ENCODE measurements at places on chromosomes 2 and 18.

GRCh38 chr2:222860740-222861410 lies at the start of gene ACSL3:
ACSL3 (plus strand) TSS chr2:222861036; CDS start chr2:222908773, 47,737 bp downstream.
- DNase-seq, result peak; percentile 97

DNA sequence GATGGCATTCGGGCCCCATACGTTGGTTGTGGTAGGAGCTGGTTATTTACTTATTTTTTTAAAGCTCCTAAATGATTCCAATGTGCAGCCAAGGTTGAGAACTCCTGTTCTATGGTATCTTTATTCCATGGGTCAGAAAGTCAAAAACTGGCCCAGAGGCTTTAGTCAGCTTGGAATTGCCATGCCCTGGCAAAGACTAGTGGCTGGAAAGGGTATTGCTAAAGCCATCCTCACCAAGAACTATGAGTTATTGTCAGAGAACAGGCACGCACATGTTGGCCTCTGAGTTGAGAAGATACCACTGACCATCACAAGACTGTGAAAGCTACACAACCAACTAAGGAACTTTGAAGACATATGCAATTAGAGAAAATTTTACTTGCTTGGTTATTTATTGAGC lies 47.9 kb upstream of the ACMSD start:
- DNase-seq, result no peak

- DNase-seq, result no peak
Observed at GRCh38 chr2:239321596-239322415, 79.0 kb downstream of the HDAC4 start.

DNA sequence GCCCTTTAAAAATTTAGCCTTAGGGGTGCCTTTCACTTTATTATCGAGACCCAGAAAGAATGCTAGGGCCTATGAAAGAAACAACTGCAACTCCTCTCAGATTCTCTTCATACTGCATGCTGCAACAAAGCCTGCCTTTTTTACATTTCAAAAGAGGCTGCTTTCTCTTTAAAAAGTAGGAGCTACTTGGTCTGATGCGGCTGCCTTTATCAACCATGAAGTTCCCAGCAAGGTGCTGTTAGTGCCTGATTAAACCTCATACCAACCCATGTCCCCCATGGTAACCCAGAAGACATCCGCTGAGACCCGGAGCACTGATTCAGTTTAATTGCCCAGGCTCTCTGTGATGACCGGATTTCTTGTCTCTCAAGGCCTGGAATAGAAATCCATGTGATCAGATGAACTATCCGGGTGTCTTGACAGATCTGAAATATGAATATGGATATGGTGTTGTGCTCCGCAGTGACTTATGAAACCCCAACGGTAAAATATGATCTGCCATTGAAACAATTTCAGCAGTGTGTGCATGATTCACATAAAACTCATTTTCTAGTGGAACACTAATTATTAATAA lies 368.3 kb downstream of the ZNF521 start:
- DNase-seq, result no peak

DNA sequence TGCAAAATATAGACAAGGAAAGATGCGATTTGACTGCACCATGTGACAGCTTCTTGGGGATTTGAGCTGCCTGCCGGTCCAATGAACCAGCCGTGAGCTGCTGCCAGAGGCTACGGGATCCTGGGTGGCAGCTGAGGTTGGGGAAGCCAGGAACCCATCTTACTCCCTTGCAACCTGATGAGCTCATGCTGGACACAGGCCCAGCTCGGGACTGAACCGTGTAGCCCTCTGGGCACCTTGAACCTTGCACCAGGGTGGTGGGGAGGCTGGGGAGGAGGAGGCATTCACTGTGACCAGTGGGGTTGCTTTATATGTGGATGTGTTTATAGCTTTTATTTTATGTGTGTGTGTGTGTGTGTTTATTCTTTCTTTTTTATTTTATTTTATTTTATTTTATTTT lies 9.1 kb downstream of the ALPI start:
- DNase-seq, result no peak

GRCh38 chr2:189783451-189783926 lies 650 bp downstream of the ORMDL1 start:
- DNase-seq, result peak; percentile 81

DNA sequence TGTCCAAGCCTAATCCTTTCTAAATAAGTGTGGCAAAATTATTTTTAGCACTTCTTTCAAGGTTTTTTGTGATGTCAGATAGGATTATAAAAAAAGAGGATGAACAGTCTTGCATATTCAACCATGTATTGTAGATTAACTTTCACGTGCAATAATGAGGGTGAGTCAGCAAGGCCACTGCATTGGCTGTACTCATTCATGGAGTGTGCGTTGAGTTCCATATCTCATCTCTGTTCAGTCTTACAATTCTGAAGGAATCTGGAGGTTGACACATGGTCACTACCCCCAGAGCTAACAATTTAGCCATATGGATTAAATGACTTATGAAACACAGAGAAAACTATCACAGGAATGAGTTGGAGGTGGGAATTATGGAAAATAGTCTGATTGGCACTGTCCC lies 810.5 kb downstream of the SLC4A3 start:
- no peak for DNase-seq

GRCh38 chr2:171433763-171434012 lies at the start of gene METTL8:
METTL8 (minus strand) TSS chr2:171433990; CDS start chr2:171392185, 41,805 bp downstream.
- no peak for DNase-seq

DNA sequence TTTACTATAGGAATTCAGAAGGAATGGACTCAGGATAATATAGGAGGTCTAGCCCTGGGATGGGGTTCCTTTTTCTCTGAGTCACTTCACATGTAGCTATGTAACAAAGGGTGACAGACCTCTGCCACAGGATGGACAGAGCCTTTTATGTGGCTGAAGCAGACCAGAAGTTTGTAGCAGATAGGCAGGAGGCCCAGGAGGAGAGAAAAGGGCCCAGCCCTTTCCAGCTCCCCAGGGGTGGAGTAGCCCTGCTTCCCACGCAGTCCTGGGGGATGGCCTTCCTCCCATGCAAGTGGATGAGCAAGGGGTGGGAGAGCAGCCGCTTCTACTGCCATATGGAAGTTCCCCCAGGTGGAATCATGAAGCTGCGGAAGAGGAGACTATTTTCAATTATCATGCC lies 40.3 kb downstream of the ARMC9 start:
- DNase-seq, result no peak

DNA sequence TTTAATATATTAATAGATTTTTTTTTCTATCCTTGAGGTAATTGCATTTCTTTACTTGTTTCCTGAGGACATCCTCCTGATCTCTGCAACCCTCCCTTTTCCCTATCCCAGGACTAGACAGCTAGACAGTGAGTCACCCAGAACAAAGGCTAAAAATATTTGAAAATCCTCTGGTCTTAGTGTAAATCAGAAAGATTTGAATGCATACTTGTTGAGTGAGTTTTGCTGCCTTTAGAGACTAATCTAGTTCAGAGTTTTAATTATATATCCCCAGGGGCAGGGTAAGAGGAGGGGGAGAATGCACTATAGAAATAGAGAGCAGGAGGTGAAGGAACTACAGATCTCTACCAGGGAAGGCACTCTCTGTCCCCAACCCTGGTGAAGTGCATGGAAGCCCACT lies 202.3 kb upstream of the TCF4 start:
- no peak for DNase-seq

DNA sequence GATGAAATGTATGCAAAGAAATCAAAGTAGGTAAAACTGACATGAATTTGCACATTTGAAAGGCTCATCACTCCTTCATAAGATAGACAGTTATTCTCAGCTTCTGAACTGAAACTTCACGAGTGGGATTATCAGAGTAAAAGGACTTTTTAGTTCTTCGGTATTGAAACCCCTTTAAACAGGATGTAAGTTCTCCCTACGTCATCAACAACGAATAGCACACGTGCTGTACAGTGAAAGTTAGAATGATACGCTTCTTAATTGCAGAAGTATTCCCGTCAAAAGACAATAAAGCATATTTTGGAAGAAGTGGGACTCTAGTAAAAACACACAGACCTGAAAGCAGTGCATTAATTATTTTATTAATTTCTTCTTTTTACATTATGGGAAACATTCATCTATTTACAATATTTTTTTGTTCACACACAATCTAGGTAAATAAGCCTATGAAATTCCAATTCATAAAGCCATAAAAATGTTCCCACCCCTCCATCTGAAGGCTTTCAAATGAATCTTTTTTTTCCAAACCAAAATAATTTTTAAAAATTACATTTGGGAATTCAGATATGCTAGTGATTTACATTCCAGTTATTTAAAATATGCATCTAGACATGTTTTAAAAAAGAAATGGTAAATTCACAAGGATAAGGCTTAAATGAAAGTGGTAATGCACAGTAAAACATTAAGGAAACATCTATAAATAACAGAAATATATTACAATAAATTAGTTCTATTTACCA lies 45.9 kb downstream of the TGIF1 start:
- DNase-seq, result no peak

DNA sequence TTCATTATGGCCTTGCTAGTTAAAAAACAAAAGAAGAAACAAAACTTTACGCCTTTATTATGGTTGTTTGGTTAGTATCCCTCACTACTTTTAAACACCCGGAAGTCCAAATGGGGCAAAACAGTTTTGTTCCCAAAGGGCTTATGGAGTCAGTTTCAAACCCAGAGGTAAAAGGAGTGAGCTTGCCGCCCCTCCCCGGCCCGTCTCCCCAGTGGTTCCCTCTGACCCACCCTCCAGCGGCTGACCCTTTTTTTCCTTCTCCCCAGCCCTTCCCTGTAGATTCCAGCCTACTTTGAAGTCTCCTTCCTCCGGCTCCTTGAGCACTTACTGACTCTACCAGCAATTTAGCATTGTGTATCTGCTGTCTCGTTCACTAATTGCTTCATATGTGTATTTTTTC lies 209.2 kb downstream of the ICOS start:
- DNase-seq, result no peak

DNA sequence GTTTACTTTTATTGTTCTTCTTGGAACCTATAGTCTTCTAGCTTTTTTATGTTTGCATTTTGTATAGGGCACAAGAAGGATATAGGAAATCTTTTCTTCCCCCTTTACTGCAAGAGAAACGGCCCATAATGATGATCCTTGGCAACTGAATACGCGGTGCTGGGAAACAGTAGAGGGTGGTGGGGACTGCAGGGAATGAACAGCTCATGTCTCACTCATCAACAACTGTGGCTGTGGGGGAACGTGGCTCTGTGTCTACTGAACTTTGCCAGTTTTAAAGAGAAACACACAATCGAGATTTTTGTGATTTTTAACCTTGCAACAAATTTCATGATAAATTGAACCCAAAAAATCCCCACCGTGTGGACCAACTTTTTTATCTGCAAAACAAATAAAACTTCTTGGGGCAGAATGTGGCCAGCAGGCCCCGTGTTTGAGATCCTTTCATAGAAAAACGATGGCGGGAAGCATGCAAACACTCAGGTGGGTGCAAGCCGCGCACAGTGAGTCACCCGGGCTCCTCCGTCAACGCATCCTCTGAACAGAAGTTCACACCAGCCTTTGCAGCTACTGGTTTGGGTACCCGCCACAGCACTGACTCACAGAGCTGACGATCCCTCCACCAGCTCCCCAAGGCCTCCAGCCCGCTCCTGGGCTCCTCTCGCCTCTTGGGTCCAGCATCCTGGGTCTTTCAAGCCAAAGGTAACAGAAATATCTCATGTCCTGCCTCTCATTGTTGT lies 149.3 kb downstream of the COL6A3 start:
- DNase-seq, result no peak

GRCh38 chr2:12326449-12327190 lies 390.1 kb upstream of the TRIB2 start:
- no peak for DNase-seq

- DNase-seq, result no peak
Observed at GRCh38 chr2:163556511-163556910, 179.3 kb downstream of the FIGN start.

DNA sequence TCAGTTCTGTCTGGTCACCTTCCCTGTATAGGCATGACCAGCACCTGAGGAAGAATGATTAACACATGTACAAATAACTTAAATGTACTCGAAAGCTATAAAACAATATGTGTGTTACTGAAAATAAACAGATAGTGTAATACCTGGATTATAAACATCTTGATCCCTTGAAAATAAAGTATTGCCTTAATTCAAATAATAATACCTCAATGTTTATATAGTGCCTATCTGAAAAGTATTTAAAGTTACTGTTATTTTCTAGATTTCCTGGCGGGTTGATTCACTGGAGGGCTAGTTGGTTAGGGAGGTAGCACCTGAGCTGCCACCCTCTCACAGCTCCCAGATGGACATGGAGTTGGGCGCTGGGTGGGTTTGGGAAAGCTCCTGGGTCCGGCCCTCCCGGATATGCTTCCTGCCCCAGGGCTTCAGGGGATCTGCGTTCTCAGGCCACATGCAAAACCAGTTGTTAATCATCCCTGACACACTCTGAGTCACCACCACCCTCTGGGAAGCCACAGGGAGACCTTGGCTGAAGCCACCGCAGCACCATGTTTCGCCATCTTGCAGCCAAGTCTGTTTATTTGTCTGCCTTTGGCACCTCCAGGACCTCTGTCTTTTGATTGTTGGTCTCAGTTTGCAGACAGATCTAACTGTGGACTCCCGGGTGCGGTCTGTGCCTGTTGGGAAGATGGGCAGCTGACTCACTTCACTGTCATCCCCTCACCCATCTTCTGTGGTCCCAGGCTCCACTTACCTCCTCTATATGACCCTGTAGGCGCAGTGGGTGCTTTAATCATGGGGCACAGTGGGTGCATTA lies 35.3 kb downstream of the RAB31 start:
- DNase-seq, result no peak

DNA sequence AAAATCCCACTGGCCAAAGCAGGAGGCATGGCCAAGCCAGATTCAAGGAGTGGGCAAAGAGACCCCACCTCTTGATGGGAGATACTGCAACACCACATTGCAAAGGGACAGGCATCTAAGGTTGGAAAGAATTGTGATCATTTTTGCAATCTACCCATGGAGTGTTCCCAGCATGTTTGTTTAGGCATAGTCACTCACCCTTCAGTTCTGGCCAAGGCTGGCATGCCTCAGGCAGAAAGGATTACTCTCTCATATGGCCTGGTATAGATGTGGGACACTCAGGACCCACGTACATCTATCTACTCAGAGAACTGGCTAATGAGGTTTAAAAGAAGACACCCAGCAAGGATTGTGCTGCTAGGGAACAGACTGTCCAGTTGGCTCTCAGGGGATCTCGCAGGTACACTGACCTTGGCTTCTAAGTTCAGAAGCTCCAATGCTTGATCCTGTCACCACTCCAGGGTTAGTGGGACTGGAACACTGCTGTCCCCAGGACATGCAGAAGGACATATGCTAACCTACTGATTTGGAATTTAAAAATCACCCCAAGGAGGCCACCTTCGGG lies 183.7 kb downstream of the KLHL29 start:
- no peak for DNase-seq

- no peak for DNase-seq
Observed at GRCh38 chr2:75403991-75404428, 156.7 kb downstream of the EVA1A start.

GRCh38 chr2:141523199-141523598 lies 607.6 kb downstream of the LRP1B start:
- DNase-seq, result no peak

DNA sequence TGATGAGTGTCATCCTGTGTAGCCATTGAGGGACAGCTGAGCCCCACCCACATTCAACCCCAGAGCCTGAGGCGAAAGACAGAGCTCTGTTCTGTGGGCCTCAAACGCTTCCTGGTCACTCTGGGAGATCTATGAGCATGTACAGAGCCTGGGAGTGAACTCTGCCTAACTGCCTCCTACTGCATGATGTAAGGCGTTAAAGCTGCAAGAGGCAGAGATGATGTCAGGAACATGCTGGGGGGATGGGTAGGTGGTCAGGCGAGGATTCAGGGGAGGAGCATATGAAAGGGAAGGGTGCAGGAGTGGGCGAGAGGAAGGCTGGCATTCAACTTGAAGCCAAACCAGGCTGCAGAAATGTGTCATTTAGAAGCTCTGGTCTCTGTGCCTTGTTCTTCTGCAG lies 181.0 kb downstream of the TFCP2L1 start:
- no peak for DNase-seq
